Psoas muscle (tissue), 8 donors: ENCODE measurements at places on chromosomes 2 and 18.
A peak's percentile ranks its signal among the peaks of the same experiment; 100 is the strongest.

DNA sequence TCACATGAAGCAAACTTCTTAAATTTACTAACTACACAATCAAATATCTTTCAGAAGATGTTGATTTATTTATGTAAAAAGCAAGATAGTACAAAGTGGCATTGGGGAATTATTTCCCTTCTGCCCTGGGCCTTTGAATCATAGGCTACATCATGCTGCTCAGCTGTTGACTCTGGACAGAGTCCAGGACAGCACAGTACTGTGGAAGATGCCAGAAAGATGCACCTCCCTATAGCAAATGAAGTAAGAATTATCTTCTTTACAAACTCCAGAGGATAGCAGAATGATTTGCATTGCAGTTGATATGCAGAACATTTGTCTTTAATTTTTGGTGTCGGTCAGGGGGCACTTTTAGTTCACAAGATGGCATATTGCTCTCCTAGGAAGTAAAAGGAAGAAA lies 1354.5 kb upstream of the ZEB2 start:
- DNase-seq: no peak

DNA sequence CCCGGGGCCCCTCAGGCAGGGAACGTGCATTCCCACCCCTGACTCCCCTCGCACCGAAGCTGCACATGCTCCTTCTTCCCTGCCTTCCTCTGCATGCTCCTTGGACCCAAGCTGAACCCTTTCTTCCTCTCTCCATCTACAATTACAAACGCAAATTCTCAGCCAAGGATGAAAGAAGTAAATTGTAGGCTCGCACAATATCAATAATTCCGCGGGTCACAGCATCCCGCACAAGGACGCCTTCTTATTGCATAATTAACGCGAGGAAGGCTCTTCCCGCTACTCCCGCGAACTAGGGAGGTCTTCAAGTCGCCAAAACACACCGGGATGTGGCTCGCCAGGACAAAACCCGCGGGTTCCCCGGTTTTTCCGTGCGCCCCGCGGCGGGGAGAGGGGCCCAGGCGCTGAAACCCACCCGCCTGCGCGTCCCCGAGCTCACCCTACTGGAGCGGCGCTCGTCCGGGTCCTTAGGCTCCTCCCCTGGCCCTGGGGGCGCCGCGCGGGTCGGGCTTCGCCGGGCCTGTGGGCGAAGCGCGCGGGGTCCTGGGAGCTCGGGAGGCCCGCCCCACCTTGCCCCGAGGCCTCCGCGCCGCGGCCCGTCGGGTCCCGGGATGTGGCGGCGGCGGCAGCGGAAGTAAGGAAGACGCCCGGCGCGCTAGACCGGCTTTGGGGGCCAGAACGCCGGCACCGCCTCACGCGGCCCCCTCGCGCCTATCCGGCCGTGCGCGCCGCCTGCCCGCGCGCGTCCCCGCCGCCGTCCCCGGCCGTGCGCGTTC lies at the start of gene CHST10:
Gene CHST10, minus strand, starts transcription at position 734 of the 776 bp plus-strand sequence. CDS start 10,993 bp downstream, outside the sequence.
- peak; percentile 67 for DNase-seq

DNA sequence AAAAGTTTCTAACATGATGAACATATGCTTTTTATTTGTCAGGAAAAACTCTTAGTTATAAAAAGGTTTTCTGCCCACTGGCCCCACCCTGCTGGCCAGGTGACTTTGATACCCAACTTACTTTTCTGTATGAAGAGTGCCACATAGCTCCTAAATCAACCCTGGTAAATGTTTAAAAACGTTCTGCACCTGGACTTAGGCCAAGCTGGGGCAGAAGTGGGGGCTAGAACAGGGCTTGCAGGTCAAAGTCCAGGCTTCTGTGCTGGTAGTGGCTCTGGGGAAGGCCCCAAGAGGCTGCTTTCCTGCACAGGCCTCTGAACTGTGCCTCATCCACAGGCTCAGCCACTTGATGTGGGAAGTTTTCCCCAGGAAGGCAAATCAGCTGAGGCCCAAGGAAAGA lies 171.7 kb downstream of the ANKRD30B start:
- no peak for DNase-seq

- no peak for DNase-seq
Measured at GRCh38 chr2:28516950-28517349, 21.1 kb downstream of the PLB1 start.

DNA sequence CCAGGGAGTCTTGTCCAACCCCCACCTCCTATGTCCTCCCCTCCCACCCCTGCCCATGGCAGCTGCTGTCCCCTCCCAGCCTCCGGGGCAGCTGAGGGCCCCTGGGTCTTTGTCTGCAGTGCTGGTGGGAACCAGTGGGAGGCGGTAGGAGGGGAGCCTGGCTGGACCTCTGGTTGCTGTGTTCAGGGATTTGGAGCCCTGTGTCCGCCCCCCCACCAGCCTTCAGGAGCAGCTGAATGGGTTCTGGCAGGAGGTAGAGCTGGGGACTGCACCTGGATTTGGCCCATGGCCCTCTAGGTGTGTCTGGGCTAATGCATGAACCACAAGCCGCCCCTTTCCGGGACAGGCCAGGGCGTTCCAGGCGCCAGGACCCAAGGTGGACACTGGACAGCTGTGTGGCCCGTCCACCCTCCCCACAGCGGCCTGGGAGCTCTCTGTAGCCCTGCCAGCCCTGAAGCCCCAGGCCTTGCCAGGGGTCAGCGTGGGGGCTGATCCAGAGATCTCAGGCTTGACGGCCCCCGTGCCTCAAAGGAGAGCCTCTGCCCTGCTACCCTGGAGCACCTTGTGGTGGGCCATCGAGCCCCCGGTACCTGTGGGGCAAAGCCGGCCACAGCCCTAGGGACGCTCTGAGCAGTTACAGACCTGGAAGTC lies 25.4 kb downstream of the GPC1 start:
- peak; percentile 12 for DNase-seq
